Astrocyte of the spinal cord (primary cell): ENCODE measurements at places on chromosomes 11 and 22.
A peak's percentile ranks its signal among the peaks of the same experiment; 100 is the strongest.

DNA sequence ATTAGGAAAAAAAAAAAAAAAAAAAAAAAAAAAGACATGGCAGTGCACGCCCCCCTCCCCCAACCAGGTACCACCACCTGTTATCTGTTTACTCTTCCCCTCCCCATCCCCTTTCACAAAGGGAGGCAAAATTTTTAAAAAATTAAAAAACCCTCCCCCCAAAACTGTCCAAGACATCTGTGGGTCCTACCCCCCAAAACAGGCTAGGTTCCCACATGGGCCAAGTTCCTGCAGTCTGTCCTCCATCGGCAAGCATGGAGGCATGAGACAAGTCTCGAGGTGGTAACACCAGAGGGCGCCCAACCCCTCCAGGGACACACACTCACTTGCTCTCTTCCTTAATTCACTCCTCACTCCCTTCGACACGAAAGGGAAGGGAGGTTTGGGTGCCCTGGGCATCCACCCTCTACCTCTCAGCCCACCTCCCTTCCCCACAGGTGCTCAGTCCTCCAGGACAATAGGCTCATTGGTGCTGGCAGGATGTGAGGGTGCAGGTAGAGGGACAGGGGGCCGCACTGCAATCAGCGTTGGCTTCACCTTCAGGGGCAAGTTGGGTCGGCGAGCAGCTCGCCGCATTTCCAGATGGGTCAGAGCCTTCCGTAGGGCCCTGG, 2.2 kb upstream of the TUT1 start:
- DNase-seq: peak; percentile 65

DNA sequence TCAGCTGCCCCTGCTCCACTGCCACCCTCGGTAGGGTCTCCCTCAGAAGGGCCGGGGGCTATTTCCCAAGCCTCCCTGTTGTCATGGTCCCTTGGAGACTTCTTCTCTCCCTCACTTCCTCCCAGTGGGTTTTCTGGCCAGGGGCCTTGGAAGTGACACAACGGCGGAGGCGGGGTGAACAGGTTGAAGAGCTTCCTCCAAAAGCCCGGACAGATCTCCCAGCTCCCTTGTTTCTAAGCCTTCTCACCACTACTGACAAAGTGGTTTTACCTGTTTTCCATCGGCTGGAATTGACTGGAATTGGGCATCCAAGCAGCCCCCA, 14.5 kb downstream of the MYH9 start:
- no peak for DNase-seq

GRCh38 chr11:57192316-57192715, 10.6 kb downstream of the LRRC55 start:
- DNase-seq: no peak

DNA sequence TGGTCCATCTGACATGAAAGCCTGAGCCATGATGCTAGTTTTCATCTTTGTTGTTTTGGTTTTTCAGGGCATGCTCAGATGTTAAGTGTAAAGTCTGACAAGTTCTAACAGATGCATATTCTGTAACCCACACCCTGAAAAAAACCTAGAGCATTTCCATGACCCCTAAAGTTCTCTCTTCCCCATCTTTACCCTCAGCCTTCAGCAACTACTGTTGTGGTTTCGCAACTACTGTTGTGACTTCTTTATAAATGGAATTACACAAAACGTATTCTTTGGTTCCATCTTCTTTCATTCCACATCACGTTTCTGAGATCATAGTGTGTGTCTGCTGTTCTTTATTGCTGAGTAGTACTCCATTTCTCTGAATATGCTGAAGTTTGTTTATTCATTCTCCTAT, 65.1 kb upstream of the LDLRAD3 start:
- DNase-seq: no peak

GRCh38 chr11:32511926-32512325, 71.7 kb upstream of the EIF3M start:
- DNase-seq: no peak

GRCh38 chr11:108508653-108509593, 10.7 kb upstream of the POGLUT3 start:
- DNase-seq: no peak

DNA sequence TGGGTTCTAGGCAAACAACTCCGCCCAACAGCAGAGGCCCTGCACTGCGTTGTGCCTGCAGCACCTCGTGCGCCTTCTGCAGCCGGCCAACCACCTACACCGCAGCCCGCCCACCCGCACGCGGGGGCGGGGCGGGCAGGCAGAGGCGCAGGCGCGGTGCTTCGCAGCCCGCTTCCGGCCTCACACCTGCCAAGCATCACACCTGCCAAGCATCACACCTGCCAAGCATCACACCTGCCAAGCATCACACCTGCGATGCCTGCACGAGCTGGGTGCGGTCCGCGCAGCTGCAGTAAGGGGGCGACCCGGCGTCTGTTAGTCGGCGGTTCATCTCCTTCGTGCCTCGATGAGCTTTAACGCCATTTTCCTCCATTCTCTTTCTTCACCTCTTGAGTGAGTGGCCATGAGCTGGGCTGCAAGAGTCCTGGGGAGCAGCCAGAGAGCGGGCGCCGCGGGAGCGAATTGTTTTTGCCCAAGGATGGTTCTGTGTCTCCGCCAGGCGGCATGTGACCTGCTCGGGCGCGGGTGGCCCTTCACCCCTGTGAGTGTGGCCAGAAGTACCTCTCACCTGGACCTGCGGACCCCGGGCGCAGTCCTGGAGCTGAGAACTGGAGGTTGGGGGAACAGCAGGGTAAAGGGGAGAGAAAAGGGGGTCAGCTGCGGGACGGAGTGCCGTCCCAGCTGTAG, at the start of gene LDHAL6A:
Gene LDHAL6A (plus strand): TSS at position 171 of the 687 bp plus-strand sequence. CDS start 825 bp downstream, outside the sequence.
- DNase-seq: no peak

DNA sequence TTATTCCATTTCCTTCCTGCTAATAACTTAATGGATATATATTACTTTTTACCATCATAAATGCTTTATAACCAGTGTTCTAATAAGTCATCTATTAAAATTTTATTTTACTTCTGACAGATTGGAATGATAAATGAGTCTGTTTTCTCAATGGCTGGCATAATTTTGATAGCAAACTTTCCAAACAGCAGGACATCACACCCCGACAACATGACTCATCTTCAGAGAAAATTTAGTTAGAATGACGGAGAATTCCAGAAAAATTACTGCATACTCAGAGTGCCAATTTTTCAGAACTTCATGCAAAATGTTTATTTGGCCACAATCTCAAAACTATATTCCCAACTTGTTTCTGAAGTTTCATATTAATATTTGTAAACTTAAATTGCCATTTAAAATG, 174.4 kb downstream of the SWAP70 start:
- no peak for DNase-seq

GRCh38 chr22:25452116-25452700, 112.3 kb upstream of the GRK3 start:
- no peak for DNase-seq

GRCh38 chr11:90252053-90252452, 29.2 kb upstream of the CHORDC1 start:
- DNase-seq: no peak

DNA sequence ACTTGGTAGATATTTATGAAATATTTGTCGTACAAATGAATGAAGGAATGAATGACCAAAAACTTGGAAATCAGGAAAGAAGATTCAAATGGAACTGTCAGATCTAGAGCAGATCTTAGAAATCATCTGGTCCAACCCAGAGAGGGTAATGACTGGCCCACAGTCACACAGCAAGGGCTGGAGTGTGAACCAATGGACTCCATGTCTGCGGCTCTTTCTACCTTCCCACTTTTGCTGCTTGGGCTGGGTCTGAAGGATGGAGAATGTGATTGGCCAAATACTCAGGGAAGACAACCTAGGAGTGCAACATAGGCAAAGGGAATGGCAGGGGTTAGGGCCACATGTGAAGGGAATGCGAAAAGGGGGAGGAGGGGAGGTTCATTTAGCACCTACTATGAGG, 5.8 kb upstream of the DGKZ start:
- no peak for DNase-seq

GRCh38 chr11:105824457-105825013, 197.5 kb downstream of the MSANTD4 start:
- no peak for DNase-seq

- DNase-seq: no peak
These were observed 11.1 kb downstream of the IGF2 start for GRCh38 chr11:2128130-2128510.

DNA sequence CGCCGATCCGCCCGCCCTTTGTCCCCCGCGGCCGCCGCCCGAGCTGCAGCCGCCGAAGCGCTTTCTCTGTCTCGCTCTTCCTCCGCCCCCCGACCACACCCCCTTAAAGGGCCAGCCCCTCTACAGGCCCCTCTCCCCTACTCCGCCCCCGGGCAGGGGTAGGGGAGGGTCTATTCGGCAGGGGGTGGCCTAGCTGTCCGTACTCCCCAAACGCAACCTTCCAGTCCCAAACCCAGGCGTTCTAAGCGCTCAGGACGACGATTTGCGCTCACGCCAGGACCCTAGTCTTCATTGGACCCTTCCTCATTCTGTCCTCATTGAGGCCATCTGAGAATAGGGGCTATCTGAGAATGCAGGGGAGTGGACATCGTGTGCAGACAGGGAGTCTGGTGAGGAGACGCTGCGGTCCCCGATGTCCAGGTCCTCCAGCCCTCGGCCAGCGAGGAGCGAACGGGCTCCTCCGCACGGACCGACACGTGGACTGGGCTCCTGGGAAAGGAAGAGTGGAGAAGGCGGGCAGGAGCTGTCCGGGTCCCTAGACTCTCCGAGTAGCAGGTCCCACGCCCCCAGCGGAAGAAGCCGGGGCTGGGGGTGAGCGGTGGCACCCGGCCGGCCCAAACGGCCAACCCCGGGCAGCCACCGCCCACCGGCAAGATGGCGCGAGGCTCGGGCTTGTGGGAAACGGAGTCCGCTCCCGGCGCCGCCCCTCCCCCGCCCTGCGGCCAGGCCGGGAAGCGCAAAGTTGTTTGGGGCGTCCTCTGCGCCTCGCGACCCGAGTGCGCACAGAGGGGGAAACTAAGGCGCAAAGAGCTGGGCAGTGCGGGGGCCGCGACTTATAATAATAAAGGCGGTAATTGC, at the start of gene PPP1R14B:
Gene PPP1R14B (minus strand): TSS at position 73 of the 858 bp plus-strand sequence. CDS start 270 bp downstream, outside the sequence.
- DNase-seq: peak; percentile 92

- DNase-seq: no peak
These were observed 6.4 kb downstream of the DRD2 start for GRCh38 chr11:113468726-113469345.

GRCh38 chr11:70312401-70313357, 42.2 kb downstream of the PPFIA1 start:
- DNase-seq: no peak

DNA sequence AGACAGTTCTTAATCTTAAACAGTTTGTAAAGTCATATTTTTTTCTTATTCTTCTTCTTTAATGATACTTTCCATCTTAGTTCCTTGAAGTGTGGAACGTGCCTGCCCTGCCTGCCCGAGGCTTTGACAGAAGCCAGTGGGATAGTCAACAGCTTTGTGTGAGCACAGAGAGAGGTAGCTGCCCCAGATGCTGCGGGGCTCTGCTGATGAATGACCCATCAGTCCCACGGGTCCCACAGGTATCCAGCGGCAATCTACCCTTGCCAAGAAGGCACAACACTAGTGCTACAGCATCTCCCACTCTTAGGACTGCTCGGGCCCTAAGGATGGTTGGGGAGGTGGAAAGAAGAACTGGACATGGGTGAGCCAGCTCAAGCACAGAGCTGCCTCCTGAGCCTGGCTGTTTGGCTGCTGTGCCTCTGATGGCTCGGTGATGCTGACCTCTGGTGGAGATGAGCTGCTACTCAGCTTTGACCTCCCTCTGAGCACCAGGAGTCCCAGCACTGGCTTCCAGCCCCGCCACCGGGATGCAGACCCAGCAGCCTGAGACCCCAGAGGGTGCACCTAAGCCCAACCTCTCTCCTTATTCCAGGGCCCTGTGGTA, 11.8 kb upstream of the APLNR start:
- DNase-seq: peak; percentile 54

DNA sequence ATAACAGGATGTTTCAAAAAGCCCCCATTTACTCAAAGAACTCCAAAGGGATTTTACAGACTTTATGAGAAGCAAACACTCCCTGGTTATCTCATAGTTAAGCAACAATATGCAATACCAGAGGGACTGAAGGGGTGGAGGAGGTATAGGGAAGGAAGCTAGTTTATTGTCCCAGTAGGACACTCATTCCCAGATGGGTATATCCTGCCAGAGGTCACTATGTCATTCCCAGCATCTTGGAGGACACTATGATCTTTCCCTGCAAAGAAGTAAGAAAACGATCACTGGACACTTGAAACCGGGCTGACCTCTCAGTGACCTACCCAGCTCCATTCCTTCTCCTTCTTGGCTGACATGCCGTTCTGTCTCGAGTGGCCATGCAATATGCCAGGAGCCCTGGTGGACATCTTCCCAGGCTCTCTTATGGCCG, 114.5 kb downstream of the NAT10 start:
- DNase-seq: no peak

GRCh38 chr11:18563090-18563730, 25.3 kb downstream of the UEVLD start:
- no peak for DNase-seq

GRCh38 chr11:29879560-29879959, 137.3 kb downstream of the KCNA4 start:
- DNase-seq: no peak

- no peak for DNase-seq
These were observed 7.3 kb downstream of the INCENP start for GRCh38 chr11:62131170-62131464.

DNA sequence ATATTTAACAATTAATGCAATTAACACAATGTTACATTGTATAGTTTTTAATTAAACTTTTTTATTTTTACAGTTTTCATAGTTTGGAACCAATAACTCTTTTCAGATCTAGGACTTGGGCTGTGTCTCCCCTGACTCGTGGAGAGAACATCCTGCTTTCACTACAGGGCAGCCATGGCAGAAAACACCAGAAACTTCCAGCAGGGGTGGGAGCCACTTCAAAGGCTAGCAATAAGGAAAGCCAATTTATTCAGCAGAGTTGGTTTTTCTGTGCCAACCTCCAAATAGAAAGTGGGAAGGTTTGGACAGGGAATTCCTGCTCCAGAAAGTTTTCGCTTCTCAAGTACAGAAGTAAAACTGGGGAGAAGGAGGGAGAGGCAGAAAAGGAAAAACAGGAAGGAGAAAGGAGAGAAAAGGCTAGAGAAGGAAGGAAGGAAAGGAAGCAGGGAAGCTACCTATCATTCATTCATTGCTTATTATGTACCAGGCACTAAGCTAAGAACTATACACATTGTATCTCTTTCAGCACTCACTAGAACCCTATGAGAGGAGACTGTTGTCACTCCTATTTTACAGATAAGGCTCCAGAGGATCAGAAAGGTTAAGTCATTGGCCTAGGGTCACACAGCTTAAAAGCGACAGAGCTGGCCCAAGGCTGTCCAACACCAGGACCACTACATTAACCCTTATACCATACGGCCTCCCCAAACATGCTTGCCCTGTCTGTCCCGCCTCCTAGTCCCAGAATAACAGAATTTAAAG, 54.8 kb upstream of the CREB3L1 start:
- DNase-seq: no peak

DNA sequence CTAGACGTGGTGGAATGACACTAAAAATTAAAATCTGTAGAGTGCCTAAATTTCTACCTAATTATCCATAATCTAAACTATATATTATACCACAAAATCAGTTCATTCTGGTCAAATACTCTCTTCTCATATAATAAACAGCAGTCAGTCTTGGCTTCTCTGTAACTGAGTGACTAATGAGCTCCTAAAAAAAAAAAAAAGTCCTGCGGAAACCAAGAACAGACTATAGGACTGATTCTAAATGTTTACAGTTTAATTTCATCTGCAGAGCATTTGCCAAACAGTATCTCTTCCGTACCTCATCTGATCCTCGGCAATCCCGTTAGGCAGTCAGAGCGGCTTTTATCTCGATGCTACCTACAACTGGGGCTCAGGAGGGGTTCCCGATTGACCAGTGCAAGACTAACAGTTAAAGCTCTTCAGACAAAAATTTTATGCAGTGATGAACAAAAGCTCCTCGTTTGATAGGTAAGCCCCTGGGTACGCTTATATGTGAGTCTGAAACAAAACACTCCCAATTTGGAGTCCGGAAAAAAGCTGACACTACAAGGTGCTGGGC, 686 bp downstream of the KIF18A start:
- no peak for DNase-seq
